NCI-H748 treated with DMSO at 0.1 percent for 48 hours (cell line): ENCODE measurements at places on chromosomes 12 and 14.
A peak's percentile ranks its signal among the peaks of the same experiment; 100 is the strongest.

- no peak for DNase-seq
Measured at GRCh38 chr12:96882862-96883261, 24.2 kb upstream of the NEDD1 start.

GRCh38 chr12:45622210-45622937 is 107.1 kb upstream of the ARID2 start:
- DNase-seq = no peak

DNA sequence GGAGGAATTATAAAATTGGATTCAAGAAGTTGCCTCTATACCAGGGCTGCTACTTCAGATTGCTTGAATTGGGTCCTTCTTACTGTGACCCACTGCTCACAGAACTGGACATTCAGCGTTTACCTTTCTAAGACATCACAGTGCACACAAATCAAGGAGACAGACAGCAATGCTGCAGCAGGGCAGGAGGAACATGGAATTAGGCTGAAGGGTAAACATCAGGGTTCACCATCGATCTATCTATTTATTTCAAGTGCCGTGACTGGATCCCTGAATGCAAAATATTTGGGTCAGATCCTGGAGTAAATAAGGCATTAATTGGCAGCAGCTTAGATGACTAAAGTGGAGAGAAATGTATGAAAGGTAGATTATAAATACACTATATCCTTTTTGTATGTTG is 76.9 kb upstream of the HMGA2 start:
- DNase-seq = no peak

- DNase-seq = no peak
Measured at GRCh38 chr12:130463275-130463658, 125.6 kb downstream of the PIWIL1 start.

GRCh38 chr12:25812295-25812694 is 146.2 kb upstream of the RASSF8 start:
- no peak for DNase-seq

DNA sequence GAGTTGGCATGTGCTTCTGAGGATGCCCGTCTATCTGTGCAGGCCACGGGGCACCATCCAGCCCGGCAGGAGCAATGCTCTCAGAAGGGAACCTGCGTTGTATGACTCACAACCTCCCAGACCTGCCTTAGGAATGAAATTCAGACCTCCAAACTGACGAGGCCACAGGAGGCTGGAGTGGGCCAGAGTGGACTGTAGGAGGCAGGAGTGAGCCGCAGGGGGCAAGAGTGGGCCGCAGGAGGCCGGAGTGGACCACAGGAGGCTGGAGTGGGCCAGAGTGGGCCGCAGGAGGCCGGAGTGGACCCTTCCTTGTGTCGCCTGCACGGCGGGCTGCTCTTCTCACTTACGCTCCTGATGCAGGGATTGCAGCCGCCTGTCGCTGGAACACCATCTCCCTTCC is 11.1 kb upstream of the FBRSL1 start:
- DNase-seq = no peak

- no peak for DNase-seq
Measured at GRCh38 chr14:94728950-94729349, 41.0 kb downstream of the GSC start.

DNA sequence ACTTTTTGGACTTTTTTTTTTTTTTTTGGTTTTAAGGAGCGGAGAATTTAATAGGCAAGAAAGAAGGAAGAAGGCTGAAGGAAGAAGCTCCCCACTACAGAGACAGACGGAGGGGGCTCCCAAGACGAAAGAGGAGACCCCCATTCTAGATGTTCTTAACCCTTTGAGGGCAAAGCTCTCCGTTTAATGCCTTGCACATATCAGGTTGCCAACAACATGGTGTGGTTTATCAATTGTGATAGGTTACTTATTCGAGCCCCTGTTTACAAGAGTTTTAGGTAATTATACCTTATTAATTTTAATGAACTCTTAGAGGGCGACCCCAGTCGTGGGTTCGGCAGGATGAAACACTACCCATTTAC is 1.2 kb upstream of the FBXO33 start:
- DNase-seq = no peak

- no peak for DNase-seq
Measured at GRCh38 chr12:109998241-109998903, 858 bp upstream of the ANKRD13A start.

DNA sequence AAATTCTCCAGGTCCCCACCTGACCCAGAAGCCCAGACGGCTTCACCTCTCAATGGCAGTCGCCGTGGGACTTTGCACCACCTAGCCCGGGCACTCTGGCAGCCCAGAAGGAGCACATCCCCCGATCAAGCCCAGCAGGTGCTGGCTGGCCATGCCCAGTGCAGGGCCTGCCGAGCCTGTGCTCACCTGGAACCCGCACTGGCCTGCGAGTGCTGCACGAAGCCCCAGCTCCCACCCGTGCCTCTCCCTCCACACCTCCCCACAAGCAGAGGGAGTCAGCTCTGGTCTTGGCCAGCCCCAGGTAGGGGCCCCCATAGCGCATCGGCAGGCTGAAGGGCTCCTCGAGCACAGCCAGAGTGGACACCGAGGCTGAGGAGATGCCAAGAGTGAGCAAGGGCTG is 144.5 kb downstream of the NUBPL start:
- no peak for DNase-seq

DNA sequence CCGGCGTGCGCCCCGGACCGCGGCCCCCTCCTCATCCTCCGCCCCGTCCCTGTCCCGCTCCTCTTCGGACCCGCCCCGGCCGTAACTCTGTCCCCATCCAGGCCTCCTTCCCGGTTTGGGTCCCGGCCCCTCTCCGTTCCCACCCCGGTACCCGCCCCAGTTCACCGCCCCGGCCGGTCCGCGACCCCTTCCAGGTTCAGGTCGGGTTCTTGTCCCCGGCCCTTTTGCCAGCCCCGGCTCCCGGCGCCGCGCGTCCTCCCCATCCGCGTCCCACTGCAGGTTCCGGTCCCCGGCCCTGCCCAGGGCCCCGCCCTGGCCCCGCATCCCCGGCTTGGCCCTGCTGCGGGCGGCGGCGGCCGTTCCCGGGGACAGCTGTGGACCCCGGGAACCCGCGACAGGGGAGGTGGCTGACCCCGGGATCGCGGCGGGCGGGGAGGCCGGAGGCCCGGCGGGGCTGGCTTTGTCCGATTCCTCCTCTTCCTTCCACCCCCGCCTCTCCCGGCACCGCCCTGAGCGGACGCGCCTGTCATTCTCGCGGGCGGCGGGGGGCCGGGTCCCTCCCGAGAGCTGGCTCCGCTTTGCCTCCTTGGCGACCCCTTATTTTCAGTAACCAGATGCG is 601 bp downstream of the KLC1 start:
- no peak for DNase-seq

DNA sequence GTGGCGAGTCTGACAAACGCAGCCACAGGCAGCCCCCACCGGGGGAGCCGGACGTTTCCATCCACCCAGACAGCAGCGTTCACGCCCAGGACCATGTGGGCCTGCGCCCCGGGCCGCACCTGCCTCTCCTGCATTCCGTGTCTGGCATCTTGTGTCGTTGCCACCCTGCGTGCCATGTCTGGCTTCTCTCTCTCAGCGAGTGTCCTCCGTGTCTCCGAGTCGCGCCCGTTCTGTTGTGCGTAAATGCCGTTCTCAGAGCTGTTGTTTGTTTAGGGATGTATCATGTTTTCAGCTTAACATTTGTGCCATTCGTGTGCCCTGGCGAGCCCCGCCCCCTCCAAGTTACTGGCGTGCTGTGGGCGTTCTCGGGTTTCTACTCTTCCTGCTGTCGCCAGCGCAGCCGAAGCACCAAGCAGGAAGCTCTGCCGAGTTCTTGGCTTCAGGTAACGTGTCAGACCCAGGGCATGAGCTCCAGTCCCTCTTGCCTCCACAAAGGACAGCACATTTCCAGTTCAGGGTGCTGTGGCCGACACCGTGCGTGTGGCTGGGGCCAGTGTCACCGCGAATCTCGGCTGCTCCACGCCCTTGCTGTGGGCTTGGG is 34.6 kb downstream of the NOC4L start:
- DNase-seq = peak; percentile 33

DNA sequence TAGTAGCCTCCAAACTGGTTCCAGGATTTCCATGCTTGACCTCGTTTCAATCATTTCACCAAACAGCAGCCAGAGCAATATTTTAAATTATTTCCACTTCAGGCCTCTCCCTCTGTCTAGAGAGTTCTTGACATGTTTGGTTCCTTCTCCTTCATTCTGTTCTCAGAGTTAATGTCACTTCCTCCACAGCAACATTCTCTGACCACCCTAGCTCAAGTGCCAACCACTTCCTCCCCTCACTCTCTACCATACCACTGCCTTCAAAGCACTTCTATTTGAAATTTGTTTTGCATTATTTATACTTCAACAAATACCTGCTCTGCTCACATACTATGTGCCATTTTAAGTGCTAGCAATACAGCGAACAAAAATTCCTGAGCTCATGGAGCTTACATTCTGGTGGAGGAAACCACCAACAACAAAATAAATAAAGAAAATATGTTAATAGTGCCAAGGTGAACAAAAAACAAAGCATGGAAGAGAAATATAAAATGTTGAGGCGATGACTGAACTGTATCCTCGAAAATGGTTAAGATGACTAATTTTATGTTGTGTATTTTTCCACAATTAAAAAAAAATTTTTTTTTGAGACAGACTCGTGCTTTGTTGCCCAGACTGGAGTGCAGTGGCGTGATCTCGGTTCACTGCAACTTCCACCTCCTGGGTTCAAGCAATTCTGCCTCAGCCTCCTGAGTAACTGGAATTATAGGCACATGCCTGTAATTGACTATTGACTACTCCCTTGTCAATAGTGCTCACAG is 17.3 kb downstream of the BAZ1A start:
- no peak for DNase-seq

DNA sequence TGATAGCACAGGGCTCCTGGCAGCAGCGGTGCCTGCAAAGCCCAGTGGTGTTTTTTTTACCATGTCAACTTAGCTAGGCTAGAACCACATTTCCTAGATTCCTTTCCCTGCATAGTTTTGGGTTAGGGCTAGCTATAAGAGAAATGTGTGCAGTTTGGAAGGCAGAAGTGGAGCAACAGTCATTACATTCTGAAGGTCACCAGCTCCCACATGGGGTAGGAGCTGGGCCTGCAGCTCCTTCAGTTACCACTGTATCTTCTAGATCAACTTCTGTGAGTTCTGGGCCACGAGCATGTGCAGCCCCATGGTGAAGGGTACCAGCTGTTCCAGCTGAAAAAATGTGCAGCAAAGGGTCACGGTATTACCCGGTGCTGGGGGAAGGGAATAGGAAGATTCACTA is 2.3 kb upstream of the SLC25A3 start:
- no peak for DNase-seq

- peak; percentile 17 for DNase-seq
Measured at GRCh38 chr14:22598896-22599244, 770 bp downstream of the ABHD4 start.

- no peak for DNase-seq
Measured at GRCh38 chr12:93365616-93366405, 11.9 kb upstream of the NUDT4 start.

DNA sequence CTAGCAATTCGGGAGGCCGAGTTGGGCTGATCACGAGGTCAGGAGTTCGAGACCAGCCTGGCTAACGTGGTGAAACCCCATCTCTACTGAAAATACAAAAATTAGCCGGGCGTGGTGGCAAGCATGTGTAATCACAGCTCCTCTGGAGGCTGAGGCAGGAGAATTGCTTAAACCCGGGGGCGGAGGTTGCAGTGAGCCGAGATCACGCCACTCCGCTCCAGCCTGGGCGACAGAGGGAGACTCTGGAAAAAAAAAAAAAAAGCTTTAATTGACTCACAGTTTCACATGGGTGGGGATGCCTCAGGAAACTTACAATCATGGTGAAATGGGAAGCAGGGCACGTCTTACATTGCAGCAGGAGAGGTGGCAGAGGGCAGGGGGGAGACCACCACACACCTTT is 30.6 kb upstream of the SLC2A3 start:
- DNase-seq = no peak

DNA sequence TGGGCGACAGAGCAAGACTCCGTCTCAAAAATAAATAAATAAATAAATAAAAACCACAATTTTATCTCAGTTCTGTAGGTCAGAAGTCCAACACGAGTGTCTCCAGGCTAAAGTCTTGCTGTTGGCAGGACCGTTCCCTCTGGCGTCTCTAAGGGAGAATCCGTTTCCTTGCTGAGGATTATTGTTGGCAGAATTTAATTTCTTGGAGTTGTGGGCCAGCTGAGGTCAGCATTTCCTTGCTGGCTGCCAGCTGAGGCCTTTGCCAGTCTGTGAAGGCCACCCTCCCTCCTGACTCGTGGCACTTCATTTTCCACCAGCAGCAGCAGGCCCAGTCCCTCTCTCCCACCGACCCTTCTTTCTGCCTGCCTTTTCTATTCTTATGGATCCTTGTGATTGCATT is 17.2 kb downstream of the PSMC1 start:
- DNase-seq = no peak

GRCh38 chr12:108267450-108267849 is 71.7 kb downstream of the CMKLR1 start:
- DNase-seq = no peak

- peak; percentile 64 for DNase-seq
Measured at GRCh38 chr12:64672925-64673409, 62.7 kb downstream of the RASSF3 start.

- DNase-seq = no peak
Measured at GRCh38 chr12:75553398-75553797, 42.0 kb upstream of the KRR1 start.

GRCh38 chr14:32629236-32629635 is 300.1 kb downstream of the AKAP6 start:
- no peak for DNase-seq
